A549 (cell line): ENCODE measurements at places on chromosomes 4 and X. TPM values are rescaled to one million over a fixed set of nuclear protein-coding genes. Genes with fewer than 3 reads are reported as not detected.

ART3 gene
- polyA plus RNA-seq: not detected in 3 replicates

CXCL6 gene
- 0.11 to 0.16 TPM in 2 of 3 replicates, not detected in the other for polyA plus RNA-seq

DMRTC1 gene
- polyA plus RNA-seq: 0.15 TPM in 1 of 3 replicates, not detected in the others

SLC2A9 gene
- 0.62 to 1.0 TPM (median 0.76 TPM) in 3 replicates for polyA plus RNA-seq

TMSB15C gene
- 0.58 to 0.96 TPM (median 0.79 TPM) in 3 replicates for polyA plus RNA-seq

FOXR2 gene
- not detected in 3 replicates for polyA plus RNA-seq

TXK gene
- polyA plus RNA-seq: 0.06 to 0.22 TPM (median 0.13 TPM) in 3 replicates

ARX gene
- 0.21 to 0.46 TPM (median 0.40 TPM) in 3 replicates for polyA plus RNA-seq

EIF1AX gene
- polyA plus RNA-seq: 127 to 134 TPM (median 128 TPM) in 3 replicates

ADH1C gene
- polyA plus RNA-seq: not detected in 3 replicates

HPGD gene
- 101 to 127 TPM (median 110 TPM) in 3 replicates for polyA plus RNA-seq

AFAP1 gene
- 29.6 to 37.6 TPM (median 33.0 TPM) in 3 replicates for polyA plus RNA-seq

TLL1 gene
- 0.12 to 0.13 TPM (median 0.12 TPM) in 3 replicates for polyA plus RNA-seq

TEX13D gene
- not detected in 3 replicates for polyA plus RNA-seq

CENPU gene
- polyA plus RNA-seq: 22.9 to 25.6 TPM (median 24.3 TPM) in 3 replicates

SYNPO2 gene
- polyA plus RNA-seq: 1.8 to 2.5 TPM (median 2.0 TPM) in 3 replicates

GLOD5 gene
- polyA plus RNA-seq: not detected in 3 replicates

HS6ST2 gene
- polyA plus RNA-seq: 0.01 TPM in 2 of 3 replicates, not detected in the other
